Activated T-helper 1 cell treated with Interleukin-2 at 50 U/mL for 16 hours (primary cell): ENCODE measurements at places on chromosomes 5 and 9.

- DNase-seq: no peak
Measured at GRCh38 chr5:147904110-147904509, 2.2 kb downstream of the C5orf46 start.

DNA sequence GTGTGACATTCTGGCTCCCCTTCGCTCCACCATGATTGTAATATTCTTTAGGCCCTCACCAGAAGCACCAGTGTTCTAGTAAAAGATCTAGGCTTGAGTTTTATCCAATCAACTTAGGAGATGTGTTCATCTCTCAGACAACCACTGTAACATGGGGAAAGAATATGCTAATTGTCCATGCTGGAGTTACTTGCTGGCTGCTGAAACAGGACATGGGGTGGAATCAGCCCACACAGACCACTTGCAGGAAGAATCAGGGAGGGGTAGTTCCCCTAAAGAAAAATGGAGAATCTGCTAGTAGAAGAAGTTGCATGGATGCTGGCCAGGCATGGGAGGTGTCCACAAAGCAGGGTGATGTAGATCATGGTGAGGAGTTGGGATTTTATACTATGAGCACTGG, 86.2 kb downstream of the FEM1C start:
- DNase-seq: no peak

DNA sequence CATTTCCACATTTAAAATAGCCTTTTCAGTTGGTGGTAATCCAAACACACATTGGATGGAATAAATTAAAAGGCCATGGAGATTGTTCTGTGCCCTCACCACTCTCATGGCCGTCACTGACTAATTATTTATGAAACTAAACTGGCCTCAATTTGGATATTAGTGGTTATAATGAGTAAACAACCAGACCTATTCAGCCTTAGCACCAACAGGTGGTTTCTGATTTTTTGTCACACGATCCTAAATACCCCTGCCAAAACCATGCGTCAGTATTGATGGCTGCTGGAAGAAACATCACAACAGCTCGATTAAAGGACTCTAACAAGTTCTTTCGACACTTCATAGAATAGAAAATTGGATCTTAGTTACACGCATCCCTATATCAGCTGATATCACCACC, 276.0 kb upstream of the DAP start:
- no peak for DNase-seq

GRCh38 chr5:89281766-89282553, 399.0 kb upstream of the MEF2C start:
- DNase-seq: no peak

DNA sequence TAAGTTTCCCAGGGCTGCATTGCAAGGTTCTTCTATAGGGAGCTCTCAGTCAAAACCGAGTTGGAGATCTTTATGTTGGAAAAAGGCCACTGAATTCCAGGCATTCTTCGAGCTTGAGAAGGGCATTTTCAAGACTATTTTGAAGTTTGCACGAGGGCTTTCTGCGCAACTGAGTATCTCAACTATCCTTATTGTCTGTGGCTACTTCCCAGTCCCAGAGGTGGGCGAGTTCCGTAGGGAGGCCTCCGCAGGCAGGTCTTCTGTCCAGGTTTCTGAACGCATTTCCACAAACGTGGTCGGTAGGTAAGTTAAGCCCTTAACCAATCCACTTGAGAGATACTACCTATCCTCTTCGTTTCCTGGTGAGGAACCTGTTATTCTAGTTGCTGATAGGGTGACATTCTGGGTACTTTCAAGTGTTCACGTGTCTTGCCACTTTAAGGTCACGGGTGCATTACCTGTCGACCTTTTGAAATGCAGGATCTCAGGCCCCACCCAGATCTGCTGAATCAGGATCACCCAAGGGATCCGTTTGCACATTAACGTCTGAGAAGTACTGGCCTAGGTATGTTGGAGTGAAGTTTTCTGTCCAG, 51.4 kb upstream of the TJP2 start:
- DNase-seq: no peak

GRCh38 chr5:98735806-98736507, 37.5 kb upstream of the RGMB start:
- DNase-seq: no peak
